NCI-H1417 (cell line): ENCODE measurements at places on chromosomes 13 and 19.

DNA sequence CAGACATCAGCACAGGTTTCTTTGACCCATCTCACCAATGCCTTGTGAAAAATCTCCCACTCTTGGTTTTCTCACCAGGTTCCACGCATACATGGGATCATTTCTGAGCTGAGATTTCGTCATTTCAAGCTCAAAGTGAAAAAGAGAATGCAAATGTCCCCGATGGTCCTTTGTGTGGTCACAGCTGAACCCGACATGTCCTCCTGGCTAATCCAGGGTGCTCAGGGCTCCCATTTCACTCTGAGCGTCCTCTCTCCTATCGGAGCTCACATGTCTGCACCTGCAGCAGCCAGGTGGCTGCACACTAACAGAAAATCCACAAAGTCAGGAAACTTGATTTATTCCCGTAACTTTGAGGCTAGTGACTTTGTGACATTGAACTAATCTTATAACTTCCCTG lies 9.3 kb upstream of the CEACAM3 start:
- DNase-seq = peak; percentile 72

GRCh38 chr13:100490692-100491091 lies 97.9 kb downstream of the GGACT start:
- DNase-seq = peak; percentile 99

- DNase-seq = peak; percentile 37
Observed at GRCh38 chr13:25153736-25154135, 18.4 kb downstream of the AMER2 start.

- no peak for DNase-seq
Observed at GRCh38 chr13:42063105-42063504, 14.7 kb downstream of the DGKH start.

DNA sequence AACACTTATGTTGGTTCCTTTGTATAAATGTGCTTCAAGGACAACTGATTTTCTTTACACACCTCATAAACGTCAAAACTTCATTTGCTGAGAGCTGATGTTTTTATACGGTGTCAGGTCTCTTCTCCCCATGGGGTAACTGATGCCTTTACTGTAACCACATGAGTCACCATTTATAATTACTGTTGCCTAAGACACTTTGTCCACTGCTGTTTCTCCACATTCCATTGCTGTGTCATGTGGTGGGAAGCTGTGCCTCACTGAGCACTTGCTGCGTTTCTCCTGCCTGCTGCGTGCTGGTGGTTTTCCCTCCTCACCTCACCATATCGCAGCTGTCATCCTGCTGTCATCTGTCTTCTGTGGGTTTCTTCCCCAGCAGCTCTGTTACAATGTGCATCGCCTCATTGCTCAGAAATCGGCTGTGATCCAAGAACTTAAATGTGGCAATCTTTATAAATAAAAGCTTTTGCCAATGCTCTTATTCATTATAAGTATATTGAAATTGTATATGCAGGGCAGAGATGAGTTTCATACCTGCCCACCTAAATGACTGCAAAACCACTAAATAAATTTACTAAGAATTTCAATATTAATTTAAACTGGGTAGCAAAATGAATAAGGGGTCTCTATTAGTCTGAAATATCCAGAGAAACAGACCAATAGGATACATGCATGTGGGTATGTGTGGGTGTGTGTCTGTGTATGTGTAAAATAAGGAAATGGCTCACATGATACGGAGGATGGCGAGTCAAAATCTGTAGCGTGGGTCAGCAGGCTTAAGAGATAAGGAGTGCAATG lies 547.0 kb upstream of the SLITRK5 start:
- DNase-seq = no peak

GRCh38 chr13:40207001-40207478 lies 459.4 kb downstream of the FOXO1 start:
- no peak for DNase-seq

DNA sequence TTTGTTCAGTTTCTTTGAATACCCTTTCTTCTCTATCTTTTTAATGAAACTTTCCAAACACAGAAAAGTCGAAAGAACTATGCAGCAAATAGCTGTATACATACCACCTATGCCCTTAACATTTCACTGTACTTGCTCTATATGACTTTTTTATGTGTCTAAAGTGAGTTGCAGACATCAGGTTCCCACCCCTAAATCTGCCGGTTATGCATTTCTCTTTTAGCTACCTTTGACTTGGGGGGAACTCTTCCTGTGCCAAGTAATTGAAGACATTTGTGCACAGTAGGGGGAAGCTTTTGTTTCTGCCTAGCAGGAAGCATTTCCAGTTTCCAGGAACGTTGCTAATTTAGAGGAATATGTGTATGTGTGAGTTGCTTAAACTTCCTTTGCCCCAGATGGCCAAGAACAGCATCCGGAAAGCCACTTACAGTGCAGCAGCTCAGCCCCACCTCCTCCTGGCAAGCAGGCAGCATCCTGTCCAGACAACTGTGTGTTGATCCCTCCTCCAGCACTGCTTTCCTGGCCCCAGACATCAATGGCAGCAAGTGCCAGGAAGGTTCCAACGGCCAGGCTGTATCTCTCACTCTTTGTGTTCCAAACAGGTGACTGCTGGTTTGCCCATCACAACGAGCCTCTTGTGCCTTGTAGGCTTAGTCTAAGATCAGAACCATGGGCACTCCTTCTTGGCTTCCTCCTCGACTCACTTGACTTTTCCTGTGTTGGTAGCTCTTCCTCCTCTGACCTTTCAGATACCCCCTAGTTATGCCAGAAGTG lies 14.7 kb upstream of the GRAMD1A start:
- DNase-seq = no peak

DNA sequence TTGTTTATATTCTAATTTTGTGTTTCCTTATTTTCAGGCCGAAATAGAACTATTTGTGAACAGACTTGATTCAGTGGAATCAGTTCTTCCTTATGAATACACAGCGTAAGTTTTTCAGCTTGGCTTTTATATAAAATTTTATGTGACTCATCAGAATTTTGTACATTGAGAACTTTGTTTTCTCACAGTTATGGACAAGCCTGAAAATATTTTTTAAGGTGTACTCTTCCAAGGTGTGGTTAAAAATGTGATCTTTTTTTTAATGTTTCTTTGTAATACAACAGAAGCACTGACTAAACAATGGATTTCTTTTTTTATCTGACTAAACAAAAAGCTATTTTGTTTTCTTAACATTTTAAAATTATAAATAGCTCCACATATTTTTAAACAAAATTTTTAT lies 16.3 kb downstream of the TM9SF2 start:
- no peak for DNase-seq

- no peak for DNase-seq
Observed at GRCh38 chr13:97914540-97914939, 38.9 kb upstream of the IPO5 start.

DNA sequence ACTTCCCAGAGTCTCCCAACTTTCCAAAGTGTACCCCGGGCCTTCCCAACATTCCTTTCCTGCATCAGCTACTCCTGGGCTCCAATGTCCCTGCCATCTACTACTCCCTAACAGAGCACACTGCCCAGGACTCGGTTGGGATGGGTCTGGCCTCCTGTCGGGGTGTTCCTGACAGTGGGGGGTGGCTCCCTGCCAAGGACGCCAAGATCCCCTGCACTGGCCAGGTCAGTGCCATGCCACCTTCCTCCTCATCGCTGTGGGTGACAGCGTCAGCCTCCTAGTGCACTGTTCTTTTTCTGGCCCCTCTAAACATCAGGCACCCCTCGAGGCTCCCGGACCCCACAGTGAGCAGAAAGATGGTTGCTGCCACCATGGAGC lies 13.8 kb downstream of the EPS15L1 start:
- no peak for DNase-seq

- no peak for DNase-seq
Observed at GRCh38 chr13:102550507-102550906, 46.3 kb upstream of the TPP2 start.

- DNase-seq = no peak
Observed at GRCh38 chr13:40204246-40204645, 462.2 kb downstream of the FOXO1 start.

DNA sequence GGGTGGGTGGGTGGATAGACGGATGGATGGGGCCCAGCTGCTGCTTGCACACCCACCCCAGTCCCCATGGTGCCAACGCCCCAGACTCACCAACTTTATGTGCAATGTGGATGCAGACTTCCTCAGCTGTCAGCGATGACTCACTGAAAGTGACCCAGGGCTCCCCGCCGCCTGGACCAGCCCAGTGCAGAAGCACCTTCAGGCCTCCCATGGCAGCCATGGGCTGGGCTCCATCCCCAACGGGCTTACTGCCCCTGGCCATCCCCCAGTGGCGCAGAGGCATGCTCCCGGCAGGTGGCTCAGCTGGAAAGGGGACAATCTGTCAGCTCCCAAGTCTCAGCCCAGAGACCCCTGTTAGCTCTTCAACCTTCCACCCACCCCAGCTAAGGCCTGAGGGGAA lies 2.2 kb downstream of the TYK2 start:
- no peak for DNase-seq

- no peak for DNase-seq
Observed at GRCh38 chr13:99281811-99282263, 23.7 kb upstream of the GPR18 start.

DNA sequence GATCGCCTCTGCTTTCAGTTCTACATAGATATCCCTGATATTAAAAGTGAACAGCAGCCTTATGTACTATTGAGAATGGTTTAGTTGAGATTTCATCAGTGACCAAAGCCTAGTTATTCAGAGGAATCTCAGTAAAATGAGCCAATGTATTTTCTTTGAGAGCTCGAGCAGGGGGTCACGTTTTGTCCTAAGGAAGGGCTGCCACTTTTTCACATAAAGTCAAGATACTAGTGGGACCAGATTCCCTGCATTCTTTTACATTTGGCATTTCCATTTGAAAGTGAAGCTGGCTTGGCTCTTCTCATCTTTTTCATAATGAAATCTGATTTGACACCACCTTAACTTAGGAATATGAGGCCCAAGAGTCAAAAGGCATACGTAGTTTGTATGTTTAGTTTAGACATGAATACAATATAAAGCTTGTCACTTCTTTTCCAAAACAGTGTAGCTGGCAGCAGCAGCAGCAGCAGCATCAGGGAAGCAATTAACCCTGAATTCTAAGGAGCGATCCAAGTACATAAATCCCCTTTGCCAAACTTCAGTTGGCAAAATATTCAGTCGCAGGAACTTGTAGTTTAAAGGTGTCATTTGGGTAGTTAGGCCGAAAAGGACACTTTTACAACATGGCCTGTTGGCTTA lies 1752.2 kb upstream of the PCDH20 start:
- DNase-seq = no peak

DNA sequence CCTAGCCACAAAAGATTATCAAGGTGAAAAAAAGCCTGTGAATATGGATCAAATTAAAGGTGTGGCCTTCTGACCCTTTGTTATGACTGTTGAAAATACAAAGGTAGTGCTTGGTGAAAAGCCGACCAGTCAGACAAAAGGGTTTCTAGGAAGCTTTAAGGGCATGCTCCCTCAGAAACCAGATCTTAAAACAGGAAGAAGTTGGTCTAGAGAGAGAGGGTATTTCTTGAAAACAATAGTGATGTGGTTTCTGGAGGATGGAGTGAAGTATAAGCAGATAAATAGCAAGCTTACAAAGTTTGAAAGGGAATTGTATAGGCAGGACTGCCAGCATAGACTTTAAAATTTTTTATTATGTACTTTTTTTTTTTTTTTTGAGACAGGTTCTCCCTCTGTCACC lies 5.0 kb upstream of the EID2 start:
- no peak for DNase-seq

DNA sequence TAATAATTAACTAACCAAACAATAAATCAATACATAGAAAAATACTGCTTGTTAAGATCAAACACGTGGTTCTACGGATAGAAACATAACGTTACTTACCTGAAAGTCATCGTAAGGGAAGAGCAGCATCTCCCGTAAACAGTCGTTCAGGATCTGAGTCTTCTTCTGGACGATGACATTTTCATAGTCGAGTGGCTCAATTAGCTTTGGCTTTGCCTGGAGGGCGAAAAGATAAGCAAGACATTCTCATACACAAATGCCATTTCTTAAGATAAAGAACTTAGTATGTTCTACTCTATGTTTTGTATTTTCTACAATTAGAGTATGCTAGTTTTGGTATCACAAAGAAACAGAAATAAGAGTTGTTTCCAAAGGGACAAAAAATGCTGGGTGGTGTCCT lies 22.5 kb downstream of the DOCK9 start:
- no peak for DNase-seq

- DNase-seq = no peak
Observed at GRCh38 chr19:18415178-18415867, 3.9 kb upstream of the SSBP4 start.

GRCh38 chr13:22862478-22862877 lies 318.3 kb upstream of the SGCG start:
- no peak for DNase-seq

DNA sequence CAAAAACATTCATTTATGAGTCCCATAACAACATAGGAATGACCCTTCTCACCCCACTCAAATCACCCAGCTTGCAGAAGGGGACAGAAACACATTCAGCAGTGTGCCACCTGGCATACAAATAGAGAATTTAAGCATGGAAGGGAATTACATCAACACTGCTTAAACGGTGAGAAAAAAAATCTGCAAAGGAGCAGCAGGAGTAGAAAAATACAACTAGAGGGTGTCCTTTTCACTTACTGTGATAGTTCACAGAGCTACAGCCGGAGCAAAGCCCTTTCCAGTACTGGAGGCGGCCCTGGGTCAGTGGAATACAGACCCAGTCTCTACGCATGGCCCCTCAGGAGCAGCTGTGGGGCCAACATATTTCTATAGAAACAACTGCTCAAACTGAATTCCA lies 764.3 kb upstream of the ARGLU1 start:
- no peak for DNase-seq

GRCh38 chr19:40421993-40422747 lies 3.6 kb downstream of the SERTAD1 start:
- DNase-seq = no peak

GRCh38 chr13:50916701-50917184 lies 7.2 kb downstream of the RNASEH2B start:
- no peak for DNase-seq

DNA sequence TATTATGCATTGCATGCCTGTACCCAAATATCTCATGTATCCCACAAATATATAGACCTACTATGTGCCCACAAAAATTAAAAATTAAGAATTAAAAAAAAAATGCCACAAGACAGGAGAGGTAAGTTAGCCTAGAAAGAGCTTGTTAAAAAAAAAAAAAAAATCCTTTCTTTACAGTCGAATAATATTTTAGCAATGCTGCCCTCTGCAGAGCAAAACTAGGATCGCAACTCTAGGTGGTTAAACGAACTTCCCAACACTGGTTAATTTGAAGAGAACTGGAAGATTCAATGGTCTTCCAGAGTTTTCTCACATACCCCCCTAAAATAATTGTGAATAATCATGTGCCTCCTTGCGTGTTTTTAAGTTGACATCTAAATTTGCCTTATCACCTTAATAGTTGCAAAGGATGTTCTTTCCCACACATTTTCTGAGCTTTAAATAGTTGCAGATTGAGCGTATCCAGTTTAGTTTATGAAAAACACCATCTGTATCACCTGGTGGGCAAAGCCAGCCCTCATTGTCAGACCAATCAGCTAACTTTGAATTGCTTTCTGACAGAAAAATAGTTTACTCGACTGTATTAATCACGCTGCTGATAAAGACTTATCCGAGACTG lies 47.4 kb upstream of the RCBTB2 start:
- DNase-seq = peak; percentile 69

- DNase-seq = no peak
Observed at GRCh38 chr19:5137114-5137513, 168.2 kb downstream of the KDM4B start.
